AG04450 (cell line): ENCODE measurements at places on chromosomes 1 and 21.

GRCh38 chr1:48859456-48859855 is 82.8 kb upstream of the BEND5 start:
- DNase-seq: no peak

DNA sequence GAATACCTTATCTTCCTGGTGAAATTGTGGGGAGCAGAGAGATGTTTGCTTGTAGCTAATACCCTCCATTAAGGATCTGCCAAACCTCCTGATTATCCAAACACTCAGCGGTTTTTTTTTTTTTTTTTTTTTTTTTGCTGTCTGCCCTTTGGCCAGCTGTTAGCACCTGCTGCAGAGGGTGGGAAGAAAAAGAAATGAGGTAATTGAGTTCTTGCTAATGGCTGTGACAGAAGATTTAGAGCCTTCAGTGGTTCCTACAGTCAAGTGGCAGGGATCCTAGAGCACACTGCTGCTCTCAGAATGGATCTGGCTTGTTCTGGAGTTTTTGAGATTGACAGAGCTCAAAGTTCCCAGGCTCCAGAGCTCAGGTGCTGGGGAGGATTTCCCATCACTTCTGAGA is 342.5 kb downstream of the DISC1 start:
- no peak for DNase-seq

DNA sequence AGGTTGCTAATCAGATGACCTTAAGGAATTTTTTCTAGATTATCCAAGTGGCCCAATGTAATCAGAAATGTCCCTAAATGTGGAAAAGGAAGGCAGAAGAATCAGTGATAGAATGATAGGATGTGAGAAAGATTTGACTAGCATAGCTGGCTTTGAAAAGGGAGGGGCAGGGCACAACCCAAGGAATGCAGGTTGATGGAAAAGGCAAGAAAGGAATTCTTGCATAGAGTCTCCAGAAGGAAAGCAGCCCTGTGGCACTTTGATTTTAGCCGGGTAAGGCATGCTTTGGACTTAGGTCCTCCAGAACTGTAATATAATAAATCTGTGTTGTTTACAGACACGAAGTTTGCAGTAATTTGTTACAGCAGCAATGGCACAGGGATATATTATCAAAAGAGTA is 375.7 kb upstream of the B3GALT2 start:
- DNase-seq: no peak

DNA sequence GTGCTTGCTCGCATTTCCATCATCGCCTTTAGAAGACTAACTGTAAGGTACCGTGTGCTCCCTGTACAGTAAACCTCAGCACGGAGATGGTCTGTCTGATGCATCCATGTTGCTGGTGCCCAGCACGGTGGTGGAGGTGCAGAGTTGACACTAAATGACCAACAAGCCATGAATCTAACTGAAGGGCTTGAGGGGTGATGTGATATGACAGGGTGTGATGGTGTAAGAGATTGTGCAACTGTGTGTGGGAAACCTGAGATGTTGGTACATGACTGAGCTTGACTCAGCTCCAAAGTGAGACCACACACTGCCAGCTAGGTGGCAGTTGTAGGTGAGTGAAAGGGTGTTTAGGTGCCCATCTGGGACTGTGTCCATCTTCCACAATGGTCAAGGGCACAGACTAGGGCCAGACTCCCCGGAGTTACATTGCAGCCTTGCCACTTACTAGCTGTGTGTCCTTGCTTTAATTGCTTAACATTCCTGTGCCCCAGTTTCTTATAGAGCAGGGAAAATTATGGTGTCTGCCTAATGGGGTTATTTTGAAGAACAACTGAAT is 21.4 kb downstream of the SLC2A1 start:
- no peak for DNase-seq
